ENCODE measurements at places on chromosomes 7 and 10.

DNA sequence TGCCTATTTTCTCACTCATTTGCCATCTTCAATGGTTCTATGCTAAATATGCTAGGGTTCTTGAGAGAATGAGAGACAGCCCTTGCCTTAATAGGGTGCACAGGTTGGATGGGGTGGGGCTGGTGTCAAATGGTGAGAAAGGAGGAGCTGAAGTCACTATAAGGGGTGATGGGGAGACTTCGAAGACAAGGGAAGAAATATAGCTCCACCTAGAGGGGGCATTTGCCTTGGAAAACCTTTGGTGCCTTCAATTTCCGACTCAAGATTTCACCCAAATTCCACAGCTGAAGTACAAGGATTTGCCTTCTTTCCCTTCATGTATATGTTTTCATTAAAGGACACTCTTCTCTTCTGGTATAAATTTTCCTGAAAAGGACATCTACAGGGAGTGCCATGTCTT lies 5.6 kb downstream of the PTN start:
- no peak for DNase-seq

DNA sequence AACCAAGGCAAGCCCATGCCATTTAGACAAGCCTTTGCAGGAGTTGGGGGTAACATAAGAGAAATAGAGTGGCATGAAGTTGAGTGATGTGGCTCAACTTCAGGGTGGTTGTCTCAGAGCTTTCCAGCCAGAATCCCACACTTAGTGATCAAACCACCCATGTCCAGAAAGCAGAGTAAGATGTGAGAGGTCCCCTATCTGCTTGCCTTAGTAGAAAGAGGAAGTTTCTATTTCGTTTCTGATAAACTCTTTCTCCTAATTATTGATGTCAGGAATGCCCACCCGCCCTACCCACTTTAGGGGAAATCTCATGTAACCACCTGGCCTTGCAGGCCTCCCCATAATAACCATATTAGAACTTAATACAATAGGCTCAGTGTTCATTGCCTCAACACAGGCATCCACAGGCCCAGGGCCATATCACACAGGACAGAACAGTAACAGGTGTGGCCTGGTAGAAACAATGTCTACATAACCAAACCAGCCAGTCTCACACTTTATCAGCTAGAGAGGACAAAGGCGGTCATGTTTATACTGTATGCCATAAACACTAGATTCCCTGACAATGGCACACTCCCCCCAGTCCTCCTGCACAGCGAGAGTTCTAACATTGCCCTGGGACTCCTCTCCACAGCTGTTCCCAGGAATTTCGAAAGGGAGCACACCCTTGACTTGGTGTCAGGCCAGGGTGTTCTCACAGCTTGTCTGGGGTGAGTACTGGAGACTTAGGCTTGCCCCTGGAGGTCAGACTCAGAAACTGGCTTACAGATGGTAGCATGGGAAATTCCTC lies 364.4 kb downstream of the CXCL12 start:
- DNase-seq = no peak

GRCh38 chr10:123272171-123272570 lies 118.0 kb downstream of the BUB3 start:
- no peak for DNase-seq

GRCh38 chr10:104612571-104613205 lies 28.4 kb upstream of the SORCS3 start:
- DNase-seq = no peak

DNA sequence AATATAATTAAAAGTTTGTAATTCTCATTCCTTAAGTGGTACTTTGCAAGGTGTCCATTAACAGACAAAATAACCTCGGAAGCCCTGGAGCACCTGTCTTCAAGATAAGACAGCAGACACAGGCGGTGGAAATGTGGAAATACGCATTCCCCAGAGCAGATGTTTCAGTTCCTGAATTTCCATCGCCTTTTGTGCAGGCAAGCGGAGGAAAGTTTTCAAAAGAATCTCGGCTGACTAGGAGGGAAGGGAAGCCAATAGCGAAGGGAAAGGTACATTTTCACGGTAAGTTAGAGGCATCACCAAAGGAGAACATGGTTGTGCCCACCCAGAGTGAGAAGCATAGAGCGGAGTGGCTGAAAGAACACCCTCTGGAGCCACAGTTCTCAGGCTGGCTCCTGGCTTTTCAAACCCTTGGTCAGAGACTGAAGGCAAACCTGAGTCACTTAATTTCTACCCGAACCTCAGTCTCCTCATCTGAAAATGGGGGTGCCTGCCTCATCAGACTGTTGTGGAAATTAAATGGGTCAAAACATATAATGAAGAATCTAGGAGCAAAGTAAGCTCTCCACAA lies 13.6 kb downstream of the CPA1 start:
- no peak for DNase-seq

DNA sequence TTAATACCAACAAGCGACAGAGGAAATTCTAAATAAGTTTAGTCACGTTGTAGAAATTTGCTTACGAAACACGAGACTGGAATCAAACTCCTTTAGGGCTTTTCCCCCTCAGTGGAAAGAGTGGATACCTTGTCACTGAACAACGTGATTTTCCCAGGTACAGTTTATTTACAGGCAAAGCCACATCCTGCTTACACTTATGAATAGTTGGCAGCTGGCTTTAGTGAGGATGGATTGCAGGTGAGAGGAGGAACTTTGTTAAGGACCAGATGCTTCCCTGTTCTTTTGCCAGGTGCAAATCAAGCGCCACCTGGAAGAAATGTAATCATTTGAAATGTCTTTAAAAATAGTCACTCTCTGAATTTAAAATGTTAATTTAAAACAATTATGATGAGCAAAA lies 282.4 kb downstream of the ADARB2 start:
- DNase-seq = no peak

GRCh38 chr10:114538181-114538906 lies 119.7 kb downstream of the ABLIM1 start:
- peak; percentile 45 for DNase-seq

DNA sequence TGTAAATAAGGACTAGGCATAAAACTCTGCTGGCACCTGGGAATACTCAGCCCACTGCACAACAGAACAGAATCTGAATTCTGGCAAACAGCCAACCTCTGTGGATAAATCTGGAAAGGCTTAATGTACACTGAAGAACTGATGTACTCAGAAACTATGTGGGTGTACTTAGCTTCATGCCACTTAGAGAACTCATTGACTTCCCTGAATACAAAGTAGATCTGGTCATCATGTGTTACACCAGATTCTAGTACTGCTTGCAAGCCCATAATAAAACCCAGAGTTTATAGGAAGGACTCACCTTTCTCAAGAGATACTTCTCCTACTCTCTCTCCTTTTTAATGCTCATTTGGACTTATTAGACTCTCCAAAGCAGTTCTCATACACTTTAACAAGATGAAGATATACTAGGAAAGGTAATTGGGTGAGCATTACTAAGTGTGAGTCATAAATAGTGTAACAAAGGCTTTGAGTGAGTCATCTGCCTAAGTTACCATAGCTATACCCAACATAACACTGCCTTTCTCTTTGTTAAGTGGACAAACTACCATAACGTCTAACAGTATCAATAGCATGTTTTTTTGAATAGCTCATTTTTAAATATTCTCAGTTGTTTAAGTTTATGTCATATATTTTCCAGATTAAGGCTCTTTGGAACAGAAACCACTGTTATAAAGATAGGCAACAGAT lies 309.1 kb downstream of the MDFIC start:
- no peak for DNase-seq

Data from activated naive CD4-positive, alpha-beta T cell treated with anti-CD3 and anti-CD28 coated beads, Interleukin-2, amount 50 U/mL, for 16 hours (primary cell).